Mucosa of descending colon (tissue), 3 donors: ENCODE measurements at places on chromosomes 1 and 21. TPM values are rescaled to one million over a fixed set of nuclear protein-coding genes. Genes with fewer than 3 reads are reported as not detected.

GPR37L1 gene
- total RNA-seq = 3.5 TPM

UBE2U gene
- not detected for total RNA-seq

SPRR2A gene
- total RNA-seq = not detected

GNAT2 gene
- total RNA-seq = not detected

CR1 gene
- total RNA-seq = 7.2 TPM

NBL1 gene
- total RNA-seq = 320 TPM

MACO1 gene
- 23.5 TPM for total RNA-seq
